ENCODE measurements at places on chromosomes 12 and 14.
A peak's percentile ranks its signal among the peaks of the same experiment; 100 is the strongest.

GRCh38 chr12:114799574-114800487, 115.9 kb upstream of the TBX3 start:
- peak; percentile 69 for DNase-seq

GRCh38 chr14:102282751-102283465, 22.1 kb downstream of the MOK start:
- no peak for DNase-seq

DNA sequence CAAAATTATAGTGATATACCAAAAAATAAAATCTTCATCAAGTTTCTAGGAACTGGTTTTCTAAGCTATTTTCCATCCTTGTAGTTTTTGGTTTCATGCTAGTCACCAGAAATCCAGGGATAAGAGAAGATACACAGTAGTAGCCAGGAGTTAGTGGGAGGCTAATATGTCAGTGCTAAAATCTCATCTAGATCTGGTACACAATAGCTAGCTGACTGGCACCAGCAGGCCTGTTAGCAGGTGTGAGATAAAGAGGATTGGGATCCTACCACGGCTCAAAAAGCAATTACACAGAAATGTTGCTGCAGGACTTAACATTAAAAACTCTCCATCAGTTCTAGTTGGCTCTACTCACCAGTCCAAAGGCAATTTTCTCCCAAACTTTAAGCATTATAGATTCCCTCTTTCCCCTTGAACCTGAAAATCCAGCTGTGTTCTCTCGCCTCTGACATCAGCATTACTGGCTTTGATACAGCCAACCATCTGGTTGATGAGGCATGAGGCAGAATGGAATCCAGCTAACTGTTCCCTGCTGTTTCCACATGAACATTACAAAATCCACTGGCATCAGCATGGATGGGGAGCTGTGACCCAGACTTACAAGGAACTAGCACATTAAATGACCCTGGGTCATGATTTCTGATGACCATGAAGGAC, 41.8 kb upstream of the CCDC196 start:
- DNase-seq, result no peak

GRCh38 chr12:132786192-132786591, 24.6 kb upstream of the ANKLE2 start:
- no peak for DNase-seq

- DNase-seq, result no peak
Measured at GRCh38 chr12:103780093-103780440, 61.0 kb downstream of the NT5DC3 start.

GRCh38 chr12:13342971-13343370, 146.4 kb downstream of the EMP1 start:
- no peak for DNase-seq

DNA sequence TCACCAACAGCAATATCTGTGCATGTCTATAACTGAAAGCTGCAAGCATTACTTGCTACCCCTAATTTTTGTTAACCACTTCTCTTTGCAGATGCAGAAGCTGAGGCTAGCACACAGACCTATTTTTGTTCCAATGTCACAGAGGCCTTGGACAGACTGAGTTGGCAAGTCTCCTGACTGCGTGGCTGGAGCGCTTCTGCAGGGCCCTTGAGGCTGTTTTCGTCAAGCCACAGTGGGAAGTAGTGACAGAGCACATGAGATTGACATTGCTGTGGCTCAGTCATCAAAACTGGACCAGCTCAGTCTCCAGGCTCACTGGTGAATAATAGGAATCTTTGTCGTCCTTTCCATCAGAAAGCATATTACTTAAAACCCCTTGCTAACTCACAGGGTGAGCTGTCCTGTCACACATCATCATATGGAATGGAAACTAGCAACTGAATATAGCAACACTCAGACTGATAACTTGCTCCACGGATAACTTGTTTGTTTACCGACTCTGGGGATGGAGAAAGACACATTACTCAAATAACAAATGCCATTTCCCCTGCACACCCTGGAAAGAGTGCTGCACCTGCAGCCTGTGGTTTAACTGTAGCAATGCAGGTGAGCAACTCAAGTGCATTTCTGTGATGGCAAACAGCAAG, 43.6 kb upstream of the DDX11 start:
- DNase-seq, result no peak

- DNase-seq, result no peak
Measured at GRCh38 chr12:56833780-56834179, 70.7 kb downstream of the HSD17B6 start.

GRCh38 chr14:105742531-105742848, 216.1 kb downstream of the TMEM121 start:
- no peak for DNase-seq

DNA sequence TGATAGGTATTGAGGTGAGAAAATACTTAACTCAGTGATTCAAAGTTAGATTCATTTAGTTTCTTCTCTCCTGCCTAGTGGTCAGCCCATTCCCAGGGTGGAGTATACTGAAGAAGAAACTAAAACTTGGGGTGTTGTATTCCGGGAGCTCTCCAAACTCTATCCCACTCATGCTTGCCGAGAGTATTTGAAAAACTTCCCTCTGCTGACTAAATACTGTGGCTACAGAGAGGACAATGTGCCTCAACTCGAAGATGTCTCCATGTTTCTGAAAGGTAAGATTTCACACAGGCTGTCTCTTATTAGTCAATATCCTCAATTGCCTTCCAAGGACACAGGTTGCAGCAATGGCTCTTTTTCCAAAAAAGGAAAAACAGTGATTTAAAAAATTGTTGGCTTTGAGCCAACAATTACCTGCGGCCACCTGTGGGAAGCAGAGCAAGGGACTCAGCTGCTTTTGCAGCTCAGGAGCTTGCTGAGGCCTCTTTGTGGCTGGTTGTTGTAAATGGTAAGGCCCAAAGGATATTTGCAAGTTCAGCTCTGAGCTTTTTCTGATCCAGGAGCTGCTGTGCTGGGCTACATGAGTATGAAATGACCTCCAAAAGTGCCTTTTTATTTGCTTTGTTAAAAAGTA, 33.9 kb downstream of the TPH2 start:
- DNase-seq, result no peak

- DNase-seq, result no peak
Measured at GRCh38 chr14:52262600-52262999, 4.9 kb upstream of the PTGDR start.

DNA sequence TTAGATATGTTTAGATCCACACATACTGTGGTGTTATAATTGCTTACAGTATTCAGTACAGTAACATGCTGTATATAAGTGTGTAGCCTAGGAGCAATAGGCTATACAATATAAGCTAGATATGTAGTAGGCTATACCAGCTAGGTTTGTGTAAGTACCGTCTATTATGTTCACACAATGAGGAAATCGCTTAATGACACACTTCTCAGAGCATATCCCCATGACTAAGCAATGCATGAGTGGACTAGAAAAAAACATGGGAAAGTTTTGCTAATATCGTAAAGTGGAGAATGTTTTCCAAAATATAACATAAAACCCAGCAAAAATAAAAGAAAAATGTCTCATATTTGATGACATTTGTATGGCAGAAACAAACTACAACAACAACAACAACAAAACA, 27.3 kb downstream of the AKAP3 start:
- no peak for DNase-seq

DNA sequence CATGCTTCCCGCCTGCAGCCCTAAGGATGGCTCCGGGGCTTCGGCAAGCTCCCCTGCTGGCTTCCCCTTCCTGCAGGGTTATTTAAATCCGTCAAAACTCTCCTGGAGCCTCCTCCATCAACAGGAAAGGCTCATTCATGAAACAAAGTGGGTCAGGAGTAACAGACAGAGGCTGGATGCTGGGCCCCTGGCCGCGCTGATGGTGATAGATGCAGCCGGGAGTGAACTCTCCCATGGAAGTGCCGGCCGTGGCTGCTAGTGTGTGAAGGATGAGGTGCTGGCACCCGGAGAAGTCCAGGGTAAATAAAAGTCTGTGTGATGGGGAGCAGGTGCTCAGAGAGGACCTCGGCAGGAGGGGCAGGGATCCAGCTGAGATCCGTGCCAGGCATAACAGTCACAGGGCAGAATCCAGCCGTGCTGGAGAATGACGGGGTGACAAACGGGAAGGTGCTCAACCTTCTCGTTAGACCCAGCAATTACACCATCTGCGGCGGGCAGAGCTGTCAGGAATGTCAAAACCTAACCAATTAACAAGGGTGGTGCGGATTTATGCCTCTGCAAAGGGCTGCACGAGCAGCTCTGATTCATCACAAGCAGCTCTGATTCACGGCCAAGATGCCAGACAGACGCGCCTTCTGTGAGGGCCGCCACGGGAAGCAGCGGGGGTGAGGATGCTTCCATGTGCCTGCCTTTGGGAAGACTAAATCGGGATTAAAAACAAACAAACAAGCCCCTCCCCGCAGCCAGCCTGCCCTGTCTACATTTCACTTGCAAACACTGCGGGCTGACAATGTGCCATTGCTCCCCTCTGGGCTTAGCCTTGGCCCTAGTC, 55.6 kb downstream of the SYNE3 start:
- peak; percentile 31 for DNase-seq

DNA sequence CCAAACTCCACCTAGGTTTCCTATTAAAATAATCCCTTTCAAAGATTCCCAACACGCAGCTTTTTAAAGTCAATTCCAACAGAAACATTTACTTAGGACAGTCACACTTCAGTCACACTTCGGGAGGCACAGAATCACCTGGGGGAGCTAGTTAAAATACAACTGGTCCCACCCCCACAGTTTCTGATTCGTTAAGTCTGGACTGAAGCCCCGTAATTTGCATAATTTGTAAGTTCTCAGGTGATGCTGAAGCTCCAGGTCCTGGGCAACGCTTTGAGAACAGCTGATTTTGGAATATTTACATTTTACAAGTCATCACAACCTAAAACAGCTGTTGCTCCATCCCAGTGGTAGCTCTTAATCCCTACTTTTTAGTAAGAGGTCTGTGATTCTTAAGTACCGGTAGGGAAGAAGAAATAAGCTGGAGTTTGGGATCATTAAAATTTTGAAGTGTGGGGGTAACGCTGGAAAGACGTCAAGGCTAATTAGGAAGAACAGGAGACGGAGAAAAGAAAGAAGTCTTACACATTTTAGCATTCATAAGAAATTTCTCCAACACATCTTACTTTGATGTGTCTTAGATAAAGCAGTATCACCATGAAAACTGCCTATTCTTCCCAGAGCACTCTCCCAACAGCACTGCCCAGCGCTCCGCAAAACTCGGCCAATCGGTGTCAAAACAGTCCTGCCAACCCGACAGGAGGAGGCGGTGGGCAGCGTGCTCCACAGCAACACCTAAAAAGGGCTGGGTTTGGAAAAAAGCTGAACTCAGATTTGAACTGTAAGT, 1.1 kb downstream of the IPO8 start:
- peak; percentile 3 for DNase-seq

DNA sequence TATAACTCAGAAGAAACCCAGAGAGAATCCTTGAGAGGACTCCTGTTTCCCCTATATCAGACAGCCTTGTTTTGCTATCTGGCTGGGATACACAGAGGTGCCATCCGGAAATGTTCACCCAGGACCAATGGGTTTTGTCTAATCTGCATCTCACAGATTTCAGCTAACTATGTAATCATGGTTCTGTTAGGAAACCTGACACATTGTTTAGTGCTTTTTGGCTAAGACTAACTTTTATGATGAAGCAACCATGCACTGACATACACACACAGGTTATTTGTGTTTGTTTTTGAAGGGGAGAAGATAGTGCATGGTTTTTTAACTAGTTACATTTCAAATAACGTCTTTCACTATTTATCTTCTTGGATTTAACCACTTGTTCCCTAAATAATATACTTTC, 245.2 kb downstream of the AKAP6 start:
- no peak for DNase-seq

- no peak for DNase-seq
Measured at GRCh38 chr12:92414170-92415070, 268.8 kb upstream of the BTG1 start.

- DNase-seq, result no peak
Measured at GRCh38 chr12:119247720-119248043, 69.0 kb downstream of the HSPB8 start.

DNA sequence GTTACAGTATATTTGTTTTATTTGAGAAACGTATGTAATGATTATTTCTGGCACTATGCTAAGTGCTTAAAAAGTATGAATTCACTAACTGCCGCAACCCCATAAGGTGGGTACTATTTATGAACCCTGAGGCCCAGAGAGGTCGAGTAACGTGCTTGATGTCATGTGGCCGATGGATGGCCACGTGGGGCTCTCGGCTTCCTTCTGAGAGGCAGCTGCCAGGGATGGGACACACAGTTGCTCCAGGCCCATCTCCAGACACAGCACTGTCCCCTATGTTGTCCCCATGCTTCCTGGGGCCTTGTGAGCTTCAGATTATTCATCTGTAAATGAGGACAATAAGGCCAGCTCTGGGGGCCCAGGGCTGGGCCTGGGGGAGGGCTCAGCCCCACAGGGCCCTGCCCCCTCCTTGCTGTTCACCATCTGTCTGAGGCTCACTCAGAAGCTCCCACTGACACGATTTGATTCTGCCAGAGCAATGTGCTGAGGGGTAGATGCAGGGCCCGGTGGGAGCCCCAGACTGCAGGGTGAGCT, 115.0 kb downstream of the CALM1 start:
- DNase-seq, result no peak

DNA sequence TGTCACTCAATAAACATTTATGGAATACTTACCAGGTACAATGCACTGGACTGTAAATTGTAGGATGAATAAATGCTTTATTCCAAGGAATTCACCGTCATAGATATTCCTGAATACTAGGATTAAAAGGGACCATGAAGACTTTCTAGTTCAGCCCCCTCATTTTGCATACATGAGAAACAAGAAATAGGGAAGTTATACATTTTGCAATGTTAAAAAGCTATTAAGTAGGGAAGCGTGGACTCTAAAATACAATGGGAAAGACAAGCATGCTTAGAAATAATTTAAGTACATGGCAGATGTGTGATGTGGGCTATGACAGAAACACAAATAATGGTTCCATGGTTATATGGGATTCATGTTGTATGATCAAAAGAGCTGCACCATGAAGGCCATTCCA, 89.4 kb upstream of the SYT10 start:
- no peak for DNase-seq

GRCh38 chr12:6936636-6937480, 6.8 kb upstream of the RNU7-1 start:
- no peak for DNase-seq

DNA sequence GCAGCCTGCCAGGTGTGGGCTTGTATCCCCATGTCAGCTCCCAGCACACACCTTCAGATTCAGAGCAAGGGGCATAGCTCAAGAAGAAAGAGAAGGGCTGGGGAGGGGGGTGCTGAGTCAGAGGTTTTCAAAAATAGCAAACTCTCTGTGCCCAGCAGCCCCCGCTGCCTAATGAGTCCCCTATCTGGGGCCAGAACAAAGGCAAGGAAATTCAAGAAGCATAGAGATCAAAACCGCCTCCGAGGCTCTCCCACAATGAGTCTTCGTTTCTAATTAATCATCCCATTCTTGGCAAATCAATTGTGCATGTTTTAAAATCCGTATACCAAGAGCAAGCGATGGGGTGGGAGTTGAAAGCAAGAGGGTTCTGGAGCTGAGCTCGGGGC, 19.5 kb upstream of the CMKLR1 start:
- DNase-seq, result no peak

All from NCI-H510A (cell line).